Naive B cell (primary cell): ENCODE measurements at places on chromosomes 7 and 10.

GRCh38 chr10:133279326-133280226 is 2.9 kb upstream of the ADAM8 start:
- no peak for DNase-seq

DNA sequence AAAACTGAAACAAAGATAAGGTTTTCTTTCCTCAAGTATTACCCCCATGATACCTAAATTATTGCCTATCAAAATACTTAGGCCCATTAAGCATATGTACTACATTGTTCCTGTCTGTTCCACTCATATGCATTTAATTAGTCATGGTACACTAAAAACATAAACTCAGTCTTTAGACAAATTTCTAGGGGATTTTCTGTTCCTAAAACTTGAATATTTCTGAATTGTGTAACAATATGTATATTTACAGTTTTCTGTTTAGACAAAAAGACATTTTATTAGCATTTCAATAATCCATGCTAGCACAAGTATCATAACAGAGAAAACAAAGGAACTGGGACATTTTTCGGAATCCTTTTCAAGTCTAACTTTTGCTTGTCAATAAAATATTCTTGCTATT is 234.2 kb downstream of the CRPPA start:
- no peak for DNase-seq

- DNase-seq = no peak
These were observed 74.8 kb upstream of the SP8 start for GRCh38 chr7:20861468-20861867.

GRCh38 chr10:44010873-44011602 is 362.4 kb upstream of the ZNF32 start:
- no peak for DNase-seq

- no peak for DNase-seq
These were observed 38.2 kb upstream of the CUX1 start for GRCh38 chr7:101779267-101779666.
